Left renal cortex interstitium (tissue), 4 donors: ENCODE measurements at places on chromosomes 3 and 15.

- DNase-seq, result no peak
Observed at GRCh38 chr3:34301313-34301712, 502.9 kb downstream of the PDCD6IP start.

DNA sequence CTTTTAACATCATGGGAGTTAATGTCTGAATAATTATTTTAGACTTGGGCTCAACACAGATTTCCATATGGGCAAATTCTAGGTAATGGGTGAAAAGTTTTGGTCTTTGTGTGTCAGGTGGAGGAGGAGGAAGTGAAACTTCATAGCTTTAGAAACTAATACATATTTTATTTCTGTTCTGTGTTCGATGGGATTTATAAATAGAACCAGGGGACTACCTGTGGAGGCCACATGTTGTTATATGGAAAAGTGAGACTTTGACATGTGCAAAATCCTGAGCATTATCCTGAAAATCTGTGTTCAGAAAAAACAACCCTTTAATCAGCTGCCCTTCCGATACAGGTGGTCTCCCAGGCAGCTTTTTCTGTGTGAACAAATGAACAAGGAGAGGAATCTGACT, 209.5 kb downstream of the SOX2 start:
- DNase-seq, result no peak

DNA sequence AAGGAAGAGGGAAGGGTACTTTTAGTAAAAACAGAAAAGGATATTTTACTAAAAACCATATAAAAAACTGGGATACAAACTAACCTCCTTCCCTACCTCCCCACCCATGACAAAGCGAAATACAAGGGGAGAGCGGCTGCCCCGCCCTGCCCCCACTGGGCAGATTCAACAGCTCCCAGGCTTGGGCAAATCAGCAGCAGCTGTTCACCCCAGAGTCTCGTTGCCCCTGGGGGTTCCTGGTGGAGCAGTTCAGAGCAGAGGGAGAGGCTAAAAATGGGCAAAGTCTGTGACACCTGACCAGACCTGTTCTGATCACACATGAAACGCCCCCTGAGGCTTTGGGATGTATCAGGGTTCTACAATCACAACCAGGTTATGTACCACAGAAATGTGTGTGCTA, 2.5 kb upstream of the ETFA start:
- no peak for DNase-seq

DNA sequence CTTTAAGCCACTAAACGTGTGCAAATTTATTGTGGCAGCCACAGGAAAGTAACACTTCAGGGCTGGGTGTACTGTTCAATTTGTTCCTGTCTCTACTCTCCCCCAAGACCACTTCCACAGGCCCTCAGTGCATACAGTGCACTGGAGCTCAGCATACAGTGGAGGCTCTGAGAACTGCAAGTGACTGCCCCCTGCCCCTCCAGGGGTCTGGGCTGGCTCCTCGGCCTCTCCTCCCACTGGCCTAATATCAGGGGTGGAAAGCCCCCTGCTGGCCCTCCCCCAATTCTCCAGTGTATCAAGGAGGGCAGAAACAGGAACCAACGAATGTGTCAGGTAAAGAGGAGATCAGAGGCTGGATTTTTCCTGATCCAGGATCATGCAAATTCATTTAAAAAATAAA, 19.9 kb upstream of the HEG1 start:
- no peak for DNase-seq

- DNase-seq, result no peak
Observed at GRCh38 chr3:107813026-107813425, 277.8 kb downstream of the CD47 start.

- DNase-seq, result no peak
Observed at GRCh38 chr3:19155375-19155774, 7.1 kb downstream of the KCNH8 start.

GRCh38 chr3:77620009-77620408, 580.1 kb downstream of the ROBO2 start:
- DNase-seq, result no peak

- no peak for DNase-seq
Observed at GRCh38 chr3:152497457-152497856, 228.7 kb downstream of the MBNL1 start.

DNA sequence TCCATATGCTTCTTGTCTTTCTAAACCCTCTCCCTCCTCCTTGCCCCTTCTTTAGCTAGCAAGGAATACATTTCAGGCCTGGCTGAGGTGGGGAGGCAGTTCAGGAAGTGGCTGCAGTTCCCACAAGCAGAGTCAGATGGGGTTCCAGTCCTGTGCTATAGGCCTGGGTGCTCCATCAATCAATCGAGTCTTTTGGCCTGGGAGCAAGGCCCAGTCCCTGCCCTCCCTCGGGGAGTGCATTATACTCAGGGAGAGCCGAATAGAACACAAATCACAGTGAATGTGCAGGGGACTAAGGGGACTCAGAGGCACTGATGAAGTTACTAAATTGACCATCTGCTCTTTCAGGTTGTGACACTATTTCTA, 58.0 kb upstream of the HERC1 start:
- DNase-seq, result no peak

DNA sequence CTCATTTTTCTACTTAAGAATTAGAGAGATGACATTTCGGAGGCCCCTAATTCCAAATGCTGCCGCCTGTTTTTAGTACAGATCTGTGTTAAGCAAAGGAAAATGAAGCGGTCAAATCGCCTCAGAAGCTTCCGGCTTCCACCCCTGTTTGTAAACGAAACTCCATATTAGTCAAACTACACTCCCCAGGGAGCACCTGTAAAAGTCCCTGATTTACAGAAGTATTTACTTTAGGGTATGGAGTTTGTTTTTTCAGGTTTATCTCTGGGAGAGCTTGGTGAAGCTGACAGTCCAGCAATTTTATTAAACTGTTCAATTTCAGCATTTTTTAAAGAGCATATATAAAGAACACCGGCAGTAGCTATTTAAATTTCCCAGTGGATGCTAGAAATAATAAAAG, 319.8 kb downstream of the FHIT start:
- no peak for DNase-seq

DNA sequence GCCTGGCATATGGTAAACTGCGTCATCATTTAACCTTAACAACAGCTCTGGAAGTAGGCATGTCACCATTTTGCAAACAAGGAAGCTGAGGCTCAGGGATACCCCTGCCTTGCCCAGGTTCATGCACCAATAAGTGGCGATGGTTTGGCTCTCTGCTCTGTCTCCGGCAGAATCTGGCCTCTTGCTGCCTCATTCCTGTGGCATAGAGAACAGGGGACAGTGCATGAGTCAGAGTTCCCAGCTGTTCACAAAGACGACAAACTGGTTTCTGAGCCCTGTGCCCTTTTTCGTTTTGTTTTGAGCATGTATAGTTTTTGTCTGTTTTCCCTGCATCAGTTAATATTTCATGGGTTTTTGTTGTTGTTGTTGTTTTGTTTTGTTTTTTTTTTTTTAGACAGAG, 236.8 kb downstream of the OPA1 start:
- no peak for DNase-seq

DNA sequence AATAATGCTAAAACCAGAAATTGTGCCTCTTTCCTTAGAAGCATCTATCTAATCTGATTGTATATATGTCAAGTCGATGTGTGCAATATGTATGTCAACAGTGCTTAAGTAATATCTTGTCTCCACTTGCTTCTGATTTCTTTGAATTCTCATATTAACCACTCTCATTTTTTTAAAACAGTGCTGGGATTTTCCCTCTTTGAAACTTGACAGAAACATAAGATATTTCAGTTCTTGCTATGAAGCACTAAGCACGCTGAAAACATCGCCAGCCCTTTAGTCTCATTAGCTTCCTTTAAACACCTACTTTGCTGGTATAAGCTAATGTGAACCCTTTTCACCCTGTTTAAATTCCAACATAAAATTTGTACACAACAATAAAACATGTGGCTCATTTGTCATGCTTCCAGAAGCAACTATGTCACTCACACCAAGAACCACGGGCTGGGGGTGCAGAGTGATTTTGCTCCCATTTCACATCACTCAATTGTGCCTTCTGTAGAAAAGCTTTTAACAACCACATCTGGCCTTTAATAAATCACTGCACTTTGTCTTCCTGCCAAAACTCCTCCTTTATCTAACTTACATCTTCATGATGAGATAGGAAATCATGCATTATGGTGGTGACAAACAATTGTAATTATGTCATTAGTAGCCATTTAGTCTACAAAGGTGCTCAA, 185.2 kb downstream of the FOXP1 start:
- no peak for DNase-seq

GRCh38 chr15:48096813-48097212, 24.0 kb upstream of the SLC24A5 start:
- DNase-seq, result no peak
